ENCODE measurements at places on chromosomes 5 and 9.

- H3K27me3 ChIP-seq: no peaks in the 10 kb centered on the region
- H3K4me3 ChIP-seq: no peak overlapping the region
- peaks cover 18% of the 10 kb centered on the region for H3K4me1 ChIP-seq
- H3K27ac ChIP-seq: no peak overlapping the region
- no peaks in the 10 kb centered on the region for H3K36me3 ChIP-seq
These were observed 21.6 kb upstream of the RXRA start for GRCh38 chr9:134304690-134305089.

- no peak overlapping the region for H3K27ac ChIP-seq
- H3K4me3 ChIP-seq: no peak overlapping the region
These were observed 114.8 kb upstream of the COL5A1 start for GRCh38 chr9:134526584-134527477.

GRCh38 chr5:42360616-42361314 is 62.5 kb upstream of the GHR start:
- no peaks in the 10 kb centered on the region for H3K4me1 ChIP-seq
- no peak overlapping the region for H3K4me3 ChIP-seq
- no peak for DNase-seq
- no peaks in the 10 kb centered on the region for H3K27me3 ChIP-seq
- H3K36me3 ChIP-seq: no peaks in the 10 kb centered on the region
- no peak overlapping the region for H3K27ac ChIP-seq

DNA sequence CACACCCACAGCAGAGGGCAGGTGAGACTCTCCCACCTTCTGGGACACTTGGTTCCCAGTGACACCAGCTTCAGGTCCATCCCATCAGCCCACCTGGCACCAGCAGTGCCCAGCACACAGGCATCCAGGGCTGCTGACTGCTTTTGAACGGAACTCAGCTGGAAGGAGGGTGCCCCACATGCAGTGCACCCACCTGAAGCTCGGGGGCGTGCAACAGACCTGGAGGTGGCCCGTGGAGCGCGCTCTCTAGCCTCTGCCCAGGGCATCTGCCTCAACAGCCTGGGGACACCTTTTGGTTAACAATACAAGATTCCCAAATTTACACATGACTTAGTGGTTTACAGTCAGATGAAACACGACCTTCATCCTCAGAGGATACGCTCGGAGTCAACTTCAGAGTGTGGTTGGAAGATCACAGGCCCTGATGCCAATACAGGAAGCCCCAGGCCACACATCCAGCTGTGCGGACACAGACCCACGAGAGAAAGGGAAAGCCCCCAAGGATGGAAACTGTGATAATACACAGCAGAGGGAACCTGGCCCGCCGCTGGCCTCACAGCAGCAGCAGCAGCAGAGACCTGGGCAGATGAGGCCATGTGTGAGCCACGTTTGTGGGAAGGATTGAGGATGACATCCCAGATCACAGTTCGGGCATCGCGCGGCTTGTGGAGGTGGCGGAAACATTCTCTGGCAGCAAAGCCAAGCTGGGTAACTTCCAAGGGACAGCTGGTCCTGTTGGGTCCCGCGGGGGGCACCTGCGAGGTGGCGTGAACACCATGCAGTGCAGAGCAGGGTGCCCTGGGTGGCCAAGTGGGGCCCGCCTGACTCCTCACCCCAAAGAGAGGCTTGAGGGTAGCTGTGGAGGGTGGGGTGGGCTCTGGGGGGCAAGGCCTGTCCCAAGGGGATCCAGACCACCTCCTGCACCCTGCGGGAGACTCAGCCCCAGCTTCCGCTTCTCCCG is 64.0 kb downstream of the SECISBP2 start:
- no peaks in the 10 kb centered on the region for H3K27me3 ChIP-seq
- H3K4me3 ChIP-seq: no peak overlapping the region
- H3K36me3 ChIP-seq: peaks cover 94% of the 10 kb centered on the region
- H3K4me1 ChIP-seq: peaks cover 26% of the 10 kb centered on the region
- no peak overlapping the region for H3K27ac ChIP-seq

DNA sequence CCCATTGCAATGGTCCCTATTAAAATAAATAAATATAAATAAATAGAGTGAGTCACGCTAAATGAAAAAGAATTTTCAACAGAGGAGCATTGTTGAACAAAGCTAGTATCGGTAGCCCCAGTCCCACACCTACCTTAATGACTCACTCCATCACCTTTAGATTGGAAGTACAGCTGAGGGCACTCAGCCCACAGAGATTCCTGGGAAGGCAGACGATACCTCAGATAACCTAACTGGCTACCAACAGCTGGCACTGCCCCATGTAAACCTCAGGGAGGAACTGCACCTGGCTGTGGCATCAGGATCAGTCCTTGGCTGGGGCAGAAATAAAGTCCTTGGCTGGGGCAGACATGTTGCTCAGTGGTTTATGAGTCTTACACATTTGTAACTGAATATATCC is 49.3 kb downstream of the SPRY4 start:
- no peak overlapping the region for H3K27ac ChIP-seq
- H3K4me1 ChIP-seq: no peaks in the 10 kb centered on the region
- H3K4me3 ChIP-seq: no peak overlapping the region
- H3K27me3 ChIP-seq: peaks cover 3% of the 10 kb centered on the region
- H3K36me3 ChIP-seq: no peaks in the 10 kb centered on the region

- peak overlapping the region; percentile 37 for H3K27ac ChIP-seq
- DNase-seq: no peak
- H3K4me3 ChIP-seq: no peak overlapping the region
- peaks cover 90% of the 10 kb centered on the region for H3K36me3 ChIP-seq
These were observed 14.2 kb downstream of the SKP1 start for GRCh38 chr5:134162592-134162991.

- no peaks in the 10 kb centered on the region for H3K27me3 ChIP-seq
- H3K27ac ChIP-seq: no peak overlapping the region
- no peaks in the 10 kb centered on the region for H3K4me1 ChIP-seq
- no peaks in the 10 kb centered on the region for H3K36me3 ChIP-seq
These were observed 276.5 kb upstream of the TYRP1 start for GRCh38 chr9:12416716-12417115.
